Stimulated activated CD8-positive, alpha-beta memory T cell treated with anti-CD3 and anti-CD28 coated beads, Interleukin-7, amount 100 ng/mL, for 1 hour (primary cell): ENCODE measurements at places on chromosomes 16 and 17.

- DNase-seq: no peak
These were observed 3.7 kb upstream of the DPEP2 start for GRCh38 chr16:68003031-68003430.

DNA sequence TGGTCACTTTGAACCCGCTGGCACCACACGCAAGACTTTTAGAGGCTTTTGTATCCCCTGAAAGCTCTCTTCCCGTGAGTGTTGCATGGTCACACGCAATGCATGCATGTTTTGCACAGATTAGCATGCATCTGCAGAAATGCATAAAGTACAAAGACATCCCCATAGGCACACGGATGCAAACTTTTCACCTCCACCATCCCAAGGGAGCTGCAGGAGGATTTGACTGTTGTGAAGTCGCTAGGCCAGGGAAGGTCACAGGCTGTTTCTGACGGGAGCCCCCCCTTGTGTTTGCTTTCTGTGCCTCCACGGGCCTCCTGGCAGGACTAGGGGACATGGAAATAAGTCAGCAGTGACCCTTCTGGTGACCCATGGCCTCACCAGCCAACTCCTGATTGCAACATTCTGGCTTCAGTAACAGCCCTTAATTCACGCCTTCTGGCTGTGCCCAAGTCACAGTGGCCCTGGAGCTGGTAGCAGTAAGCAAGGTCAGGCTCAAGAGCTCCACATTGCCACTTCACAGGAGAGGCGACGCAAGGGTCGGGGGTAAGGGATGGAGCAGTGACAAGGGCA is 45.1 kb downstream of the SOX9 start:
- DNase-seq: no peak

- DNase-seq: no peak
These were observed 5.8 kb upstream of the RARA start for GRCh38 chr17:40303009-40303657.

- no peak for DNase-seq
These were observed 8.0 kb upstream of the SLC12A3 start for GRCh38 chr16:56856876-56857447.

GRCh38 chr17:78761789-78762406 is 20.2 kb downstream of the CYTH1 start:
- no peak for DNase-seq

- no peak for DNase-seq
These were observed 4.2 kb upstream of the ATXN7L3 start for GRCh38 chr17:44203731-44204440.

- no peak for DNase-seq
These were observed 318.4 kb downstream of the SEC14L1 start for GRCh38 chr17:77459018-77459755.

GRCh38 chr17:74643826-74644225 is 20.3 kb upstream of the CD300E start:
- DNase-seq: no peak

DNA sequence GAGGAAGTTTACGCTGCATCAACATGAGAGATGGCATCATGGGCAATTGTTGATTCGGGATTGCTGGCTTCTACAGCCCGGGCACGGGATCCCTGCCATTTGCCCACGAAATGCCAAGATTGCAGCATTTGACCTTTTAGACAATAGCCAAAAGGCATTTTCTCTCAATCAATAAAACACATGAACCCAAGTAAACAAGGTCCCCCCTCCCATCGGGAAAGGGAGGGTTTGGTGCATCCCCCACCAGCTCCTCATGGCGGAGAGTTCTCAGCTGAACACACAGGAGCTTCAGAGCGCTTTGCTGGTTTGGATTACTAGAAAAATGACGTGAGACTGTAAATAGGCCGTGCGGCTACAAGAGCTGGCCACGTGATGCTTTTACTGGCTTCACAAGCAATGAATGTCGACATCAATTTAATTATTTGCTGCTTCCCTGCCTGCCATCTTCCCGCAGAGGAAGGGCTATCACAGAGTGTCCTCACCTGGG is 147.6 kb downstream of the C16orf95 start:
- no peak for DNase-seq

DNA sequence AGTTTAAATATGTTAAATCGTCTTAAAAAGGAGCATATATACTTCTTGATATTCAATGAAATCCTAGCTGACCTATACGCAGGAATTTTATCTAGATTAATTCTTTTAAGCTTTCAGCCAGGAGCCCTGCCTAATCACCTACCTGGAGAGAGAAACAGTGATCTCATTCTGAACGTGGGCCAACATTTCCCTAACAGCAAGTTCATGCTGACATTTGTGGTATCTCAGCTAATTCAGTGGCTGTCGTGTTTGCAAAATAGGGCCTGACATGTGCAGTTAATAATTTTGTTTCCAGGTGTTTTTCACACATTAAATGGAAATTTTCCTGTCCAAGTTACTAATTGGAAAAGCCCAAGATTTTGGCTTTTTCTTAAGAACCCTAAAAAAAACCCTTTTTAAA is 17.4 kb downstream of the KRT24 start:
- DNase-seq: no peak

DNA sequence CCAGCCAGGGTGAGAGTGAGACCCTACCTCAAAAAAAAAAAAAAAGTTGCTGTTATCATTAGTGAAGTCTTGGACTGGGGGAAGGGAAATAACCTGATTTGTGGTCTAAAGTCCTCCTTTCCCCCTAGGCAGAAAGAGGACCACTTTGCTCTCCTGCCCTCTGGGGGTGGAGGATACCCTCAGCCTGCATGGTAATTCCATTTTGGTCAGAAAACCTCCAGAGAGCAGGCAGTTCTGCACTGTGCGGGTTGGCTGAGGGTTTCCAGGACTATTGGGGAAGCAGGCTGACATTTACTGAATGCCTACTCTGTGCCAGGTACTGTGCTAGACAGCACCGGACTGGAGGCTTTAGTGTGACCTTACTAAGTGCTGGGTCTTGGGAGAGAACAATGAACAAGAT is 2.6 kb downstream of the ADAP2 start:
- DNase-seq: no peak

DNA sequence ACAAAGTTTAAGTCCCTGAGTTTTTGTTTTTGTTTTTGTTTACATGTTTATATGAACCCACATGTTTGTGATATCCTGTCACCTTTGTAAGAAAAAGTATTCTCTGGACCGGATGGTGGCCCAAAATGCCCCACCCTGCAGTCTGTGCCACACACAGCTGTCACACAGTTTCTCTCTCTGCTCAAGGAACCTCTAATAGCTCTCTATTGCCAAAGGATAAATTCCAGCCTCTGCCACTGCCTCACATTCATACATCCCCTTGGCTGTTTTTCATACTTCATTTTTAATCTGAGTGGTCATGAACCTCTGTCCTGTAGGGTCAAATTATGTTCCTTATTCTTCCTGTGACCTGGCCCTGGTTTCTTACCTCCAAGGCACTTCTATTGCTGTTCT is 520.3 kb upstream of the CDH5 start:
- no peak for DNase-seq

- no peak for DNase-seq
These were observed 12.7 kb upstream of the SPNS2 start for GRCh38 chr17:4485676-4486646.

- DNase-seq: no peak
These were observed 322.5 kb downstream of the PMP22 start for GRCh38 chr17:14942526-14943190.

GRCh38 chr17:34858591-34859565 is 102.4 kb downstream of the CCT6B start:
- DNase-seq: no peak

GRCh38 chr16:74984529-74985296 is at the start of gene WDR59:
Gene WDR59, minus strand, starts transcription at chr16:74985123. Its CDS starts 106 bp downstream, at chr16:74985017.
- peak; percentile 95 for DNase-seq

GRCh38 chr17:80477647-80478478 is 1.5 kb upstream of the NPTX1 start:
- no peak for DNase-seq

- no peak for DNase-seq
These were observed 408 bp downstream of the LMF1 start for GRCh38 chr16:970386-970765.

DNA sequence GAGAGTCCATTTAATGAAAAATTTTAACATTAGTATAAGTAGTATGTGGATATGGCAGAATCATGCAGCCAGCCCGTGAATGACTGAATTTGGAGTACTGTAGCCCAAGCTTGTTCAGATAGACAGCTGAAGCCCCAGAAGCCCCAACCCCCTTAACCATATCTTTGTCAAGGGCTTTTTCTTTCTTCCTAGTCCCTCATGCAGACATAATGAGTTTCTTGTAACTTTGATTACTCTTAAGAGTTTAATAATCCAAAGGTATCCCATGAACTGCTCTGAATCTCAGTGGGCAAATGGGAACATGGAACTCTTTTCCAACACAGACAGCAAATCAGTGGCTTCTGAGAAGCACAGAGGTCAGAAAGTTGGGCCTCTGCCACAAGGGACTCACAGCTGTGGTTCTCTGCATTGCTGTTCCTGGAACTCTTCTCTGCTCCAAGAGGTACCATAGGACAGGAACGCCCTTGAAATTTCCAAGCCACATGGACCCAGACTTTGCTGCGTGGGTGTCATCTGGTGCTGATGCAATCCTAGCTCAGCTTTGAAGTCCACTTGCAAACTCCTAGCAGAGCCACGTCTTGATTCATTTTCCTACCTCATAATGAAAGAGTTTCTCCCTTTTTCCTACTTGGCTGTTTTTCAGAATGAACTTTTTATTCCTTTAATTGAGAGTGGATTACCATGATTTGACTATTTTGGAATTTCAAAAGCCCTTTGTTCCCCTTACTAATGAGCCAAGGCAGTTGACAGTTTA is 18.1 kb downstream of the LYRM1 start:
- DNase-seq: no peak

DNA sequence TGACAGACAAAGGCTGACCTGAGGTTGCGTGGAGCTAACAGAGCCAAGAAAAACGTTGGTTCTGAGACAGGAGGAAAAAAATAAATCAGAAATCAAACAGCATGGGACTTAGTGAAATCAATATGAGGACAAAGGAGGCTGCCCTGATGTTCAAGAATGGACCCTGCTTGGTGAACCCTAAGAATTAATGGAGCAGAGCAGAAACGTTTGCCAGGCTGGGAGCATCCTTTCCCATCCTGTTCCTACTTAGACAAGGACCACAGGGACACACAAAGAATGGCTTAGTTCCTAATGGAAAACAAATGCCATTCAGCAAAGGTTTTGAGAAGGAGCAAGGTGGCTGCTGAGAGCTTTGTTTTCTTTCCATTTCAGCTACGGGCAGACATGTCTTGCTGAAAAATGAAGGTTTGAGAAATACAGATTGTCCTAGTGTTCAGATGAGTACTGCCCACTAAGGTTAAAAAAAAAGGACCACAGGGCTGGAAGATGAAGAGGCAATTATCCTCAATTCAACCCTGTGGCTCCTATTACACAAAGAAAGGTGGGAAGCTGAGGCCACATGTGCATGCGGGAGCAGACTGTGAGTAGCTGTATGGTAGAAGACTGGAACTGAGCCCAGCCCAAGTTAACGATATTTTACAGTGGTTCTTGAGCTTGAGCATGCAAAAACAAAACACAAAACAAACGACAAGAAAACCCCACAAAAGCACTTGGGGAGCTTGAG is 230.1 kb downstream of the SLC39A11 start:
- no peak for DNase-seq

GRCh38 chr17:68686108-68686988 is 85.2 kb upstream of the FAM20A start:
- no peak for DNase-seq

GRCh38 chr17:39165178-39165840 is 652 bp downstream of the ARL5C start:
- DNase-seq: no peak

- no peak for DNase-seq
These were observed 27.7 kb downstream of the UNK start for GRCh38 chr17:75812096-75813013.

GRCh38 chr17:76081295-76082210 is 2.6 kb downstream of the ZACN start:
- no peak for DNase-seq

- no peak for DNase-seq
These were observed 20.5 kb downstream of the PRKCB start for GRCh38 chr16:23856251-23856709.

DNA sequence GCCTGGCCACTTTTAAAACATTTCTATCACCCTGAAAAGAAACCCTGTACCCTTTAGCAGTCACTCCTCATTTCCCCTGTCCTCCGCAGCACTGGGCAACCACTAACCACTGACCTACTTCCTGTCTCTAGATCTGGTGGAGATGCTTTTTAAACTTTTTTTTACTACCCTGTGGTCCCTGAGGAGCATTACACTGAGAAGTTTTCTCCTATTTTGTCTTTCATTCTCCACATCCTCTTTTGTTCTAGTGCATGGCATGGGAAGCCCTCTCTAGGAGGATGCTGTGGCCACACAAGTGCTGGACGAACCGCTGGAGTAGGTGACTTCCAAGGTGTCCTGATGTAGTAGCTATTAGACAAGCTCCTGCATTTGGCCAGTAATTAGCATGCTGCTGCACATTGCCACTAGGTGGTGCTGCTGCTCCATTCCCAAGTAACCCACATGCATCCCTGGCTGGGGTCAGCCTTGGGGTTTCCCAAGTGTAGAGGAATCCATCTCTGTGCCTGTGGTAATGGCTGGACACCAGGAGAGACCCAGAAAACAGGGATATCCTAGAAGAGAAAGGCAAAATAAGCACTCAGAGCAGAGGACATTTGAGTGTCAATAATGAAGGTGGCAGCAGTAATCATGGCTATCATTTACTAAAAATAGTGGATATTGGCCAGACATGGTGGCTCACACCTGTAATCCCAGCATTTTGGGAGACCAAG is 143.8 kb upstream of the CRHR1 start:
- peak; percentile 40 for DNase-seq
